Aorta (tissue), 5 donors: ENCODE measurements at places on chromosomes 16 and 17. TPM values are rescaled to one million over a fixed set of nuclear protein-coding genes. Genes with fewer than 3 reads are reported as not detected.

DNA sequence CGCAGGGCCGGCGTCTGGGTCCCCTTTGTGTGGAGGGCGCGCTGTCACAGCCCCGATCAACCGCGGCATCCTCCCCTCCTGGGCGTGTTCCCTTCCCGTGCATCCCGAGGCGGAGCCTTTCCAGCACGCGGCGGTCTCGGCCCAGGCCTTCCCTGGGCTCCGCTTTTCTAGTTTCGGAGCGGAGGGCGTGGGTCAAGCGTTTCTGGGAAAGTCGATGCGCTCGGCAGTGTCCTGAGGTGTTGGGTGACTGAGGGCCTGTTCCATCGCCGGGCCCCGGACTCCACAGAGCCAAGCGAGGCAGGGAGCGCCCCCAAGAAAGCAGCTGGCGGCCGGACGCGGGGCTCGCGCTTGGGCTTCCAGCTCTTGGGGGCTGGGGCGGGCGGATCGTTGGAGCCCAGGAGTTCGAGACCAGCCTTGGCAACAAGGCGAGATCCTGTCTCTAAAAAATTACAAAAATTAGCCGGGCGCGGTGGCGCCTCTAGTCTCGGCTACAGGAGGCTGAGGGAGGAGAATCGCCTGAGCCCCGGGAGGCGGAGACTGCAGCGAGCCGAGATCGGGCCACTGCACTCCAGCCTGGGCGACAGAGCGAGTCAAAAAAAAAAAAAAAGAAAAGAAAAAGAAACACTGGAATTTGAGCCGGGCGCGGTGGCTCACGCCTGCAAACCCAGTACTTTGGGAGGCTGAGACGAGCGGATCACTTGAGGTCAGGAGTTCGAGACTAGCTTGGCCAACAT lies 806 bp downstream of the IFT140 start:
- peaks cover 2% of the 10 kb centered on the region for H3K4me1 ChIP-seq
- no peak for DNase-seq
- no peaks in the 10 kb centered on the region for H3K36me3 ChIP-seq
- H3K27ac ChIP-seq, result no peak overlapping the region
- H3K4me3 ChIP-seq, result no peak overlapping the region
- H3K27me3 ChIP-seq, result no peaks in the 10 kb centered on the region

DNA sequence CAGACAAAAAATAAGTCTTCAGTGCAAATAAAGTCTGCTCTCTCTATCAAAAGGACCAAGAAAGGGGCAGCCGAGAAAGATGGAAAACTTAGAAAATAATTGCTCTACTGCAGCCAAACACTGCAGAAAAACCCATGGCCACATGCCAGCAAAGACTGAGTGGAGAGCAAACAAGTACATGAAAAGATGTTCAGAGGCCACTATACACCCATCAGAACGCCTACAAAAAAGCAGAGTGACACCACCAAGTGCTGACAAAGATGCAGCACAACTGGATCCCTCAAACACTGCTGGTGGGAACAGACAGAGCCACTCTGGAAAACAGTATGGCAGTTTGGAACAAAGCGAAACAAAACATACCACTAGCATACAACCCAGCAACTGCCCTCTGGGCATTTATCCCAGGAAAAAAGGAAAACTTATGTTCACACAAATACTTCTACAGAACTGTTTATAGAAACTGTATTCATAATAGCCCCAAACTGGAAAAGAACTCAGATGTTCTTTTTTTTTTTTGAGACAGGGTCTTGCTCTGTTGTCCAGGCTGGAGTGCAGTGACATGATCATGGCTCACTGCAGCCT lies 36.7 kb downstream of the KIAA0753 start:
- peak; percentile 54 for DNase-seq
- no peaks in the 10 kb centered on the region for H3K4me1 ChIP-seq
- no peaks in the 10 kb centered on the region for H3K27me3 ChIP-seq
- no peak overlapping the region for H3K27ac ChIP-seq
- H3K36me3 ChIP-seq, result peaks cover 6% of the 10 kb centered on the region

DNA sequence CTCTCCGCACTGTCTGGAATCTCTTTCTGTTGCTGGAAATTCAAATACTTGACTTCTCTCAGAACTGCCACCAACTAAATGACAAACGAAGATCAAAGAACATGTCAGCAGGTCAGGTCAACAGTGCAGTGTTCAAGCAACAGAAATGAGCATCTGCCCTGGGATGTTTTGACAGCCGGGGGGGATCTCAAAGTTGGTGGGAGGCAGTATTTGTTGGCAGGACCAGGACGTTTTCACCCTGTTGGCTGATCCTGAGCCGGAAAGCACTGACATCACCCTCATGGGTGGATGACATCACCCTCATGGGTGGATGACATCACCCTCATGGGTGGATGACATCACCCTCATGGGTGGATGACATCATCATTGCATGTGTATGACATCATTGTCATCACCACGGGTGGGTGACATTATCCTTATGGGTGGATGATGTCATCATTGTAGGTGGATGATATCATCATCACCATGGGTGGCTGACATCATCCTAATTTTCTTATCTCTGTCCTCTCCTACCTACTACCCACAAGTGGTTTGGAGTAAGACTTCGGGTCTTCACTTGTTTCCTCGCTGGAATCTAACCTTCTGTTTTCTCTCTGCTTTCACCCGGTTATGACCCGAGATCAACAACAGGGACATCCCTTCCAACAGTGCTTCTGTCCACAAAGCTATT lies 18.9 kb downstream of the DNAH17 start:
- no peaks in the 10 kb centered on the region for H3K4me1 ChIP-seq
- no peaks in the 10 kb centered on the region for H3K36me3 ChIP-seq
- H3K4me3 ChIP-seq, result no peak overlapping the region
- no peak overlapping the region for H3K27ac ChIP-seq
- DNase-seq, result no peak

DNA sequence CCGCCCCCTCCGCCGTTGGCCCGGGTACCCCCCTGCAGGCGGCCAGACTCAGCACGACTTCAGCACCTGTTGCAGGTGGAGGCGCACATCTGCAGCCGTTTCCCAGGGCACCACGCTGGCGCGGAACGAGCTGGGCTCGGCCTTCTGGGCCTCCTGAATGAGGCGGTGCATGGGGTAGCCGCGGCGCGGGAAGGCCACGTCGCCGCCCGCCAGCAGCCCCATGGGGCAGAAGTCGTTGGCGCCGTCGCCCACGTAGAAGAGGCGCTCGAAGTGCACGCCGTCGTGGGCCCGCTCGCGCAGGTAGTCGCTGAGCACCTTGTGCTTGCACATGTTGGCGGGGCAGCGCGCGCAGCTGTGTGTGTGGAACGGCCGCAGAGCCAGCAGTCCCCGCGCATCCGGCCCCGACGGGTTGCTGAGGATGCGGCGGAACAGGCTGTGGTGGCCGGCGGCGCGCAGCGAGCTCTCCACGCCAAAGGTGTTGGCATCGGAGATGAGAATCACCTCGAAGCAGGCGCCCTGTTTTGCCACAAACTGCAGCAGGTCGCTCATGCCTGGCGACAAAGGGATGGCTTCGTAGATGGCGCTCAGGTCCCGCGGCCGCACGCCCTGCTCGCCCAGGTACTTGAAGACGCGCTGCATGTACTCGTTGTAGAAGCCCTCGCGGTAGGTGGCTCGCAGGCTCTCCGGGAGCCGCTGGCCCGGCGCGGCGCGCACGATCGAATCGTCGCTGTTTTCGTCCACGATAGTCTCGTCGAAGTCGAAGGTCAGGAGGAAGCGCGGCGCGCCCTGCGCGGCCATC lies 6.2 kb downstream of the PHOSPHO1 start:
- no peaks in the 10 kb centered on the region for H3K36me3 ChIP-seq
- H3K27me3 ChIP-seq, result no peaks in the 10 kb centered on the region
- DNase-seq, result no peak
- no peaks in the 10 kb centered on the region for H3K4me1 ChIP-seq
- no peak overlapping the region for H3K4me3 ChIP-seq

DNA sequence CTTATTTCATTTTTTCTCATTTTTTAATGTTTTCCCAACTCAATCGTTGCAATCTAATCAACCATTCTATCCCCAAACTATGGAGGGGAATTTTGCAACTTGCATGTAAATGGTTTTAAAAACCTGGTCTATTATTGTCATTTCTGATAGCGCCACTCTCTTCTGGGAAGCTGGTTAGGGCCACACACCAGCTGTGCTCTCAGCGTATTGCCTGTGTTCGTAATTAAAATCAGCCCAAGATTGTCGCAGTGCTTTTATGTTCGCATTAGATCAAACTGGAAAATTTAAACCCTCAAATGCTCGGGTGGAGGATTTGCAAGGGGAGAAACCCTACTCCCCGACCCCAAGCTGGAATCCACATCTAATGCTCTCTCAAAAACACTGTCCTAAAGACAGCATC lies 123.5 kb upstream of the CACNG5 start:
- no peak for DNase-seq
- no peaks in the 10 kb centered on the region for H3K36me3 ChIP-seq
- H3K27ac ChIP-seq, result no peak overlapping the region
- no peak overlapping the region for H3K4me3 ChIP-seq
- H3K4me1 ChIP-seq, result no peaks in the 10 kb centered on the region

GRCh38 chr17:77796176-77796860 lies 162.2 kb upstream of the TNRC6C start:
- peak overlapping the region; percentile 92 for H3K27ac ChIP-seq
- no peaks in the 10 kb centered on the region for H3K27me3 ChIP-seq
- DNase-seq, result peak; percentile 94
- H3K4me1 ChIP-seq, result no peaks in the 10 kb centered on the region

DNA sequence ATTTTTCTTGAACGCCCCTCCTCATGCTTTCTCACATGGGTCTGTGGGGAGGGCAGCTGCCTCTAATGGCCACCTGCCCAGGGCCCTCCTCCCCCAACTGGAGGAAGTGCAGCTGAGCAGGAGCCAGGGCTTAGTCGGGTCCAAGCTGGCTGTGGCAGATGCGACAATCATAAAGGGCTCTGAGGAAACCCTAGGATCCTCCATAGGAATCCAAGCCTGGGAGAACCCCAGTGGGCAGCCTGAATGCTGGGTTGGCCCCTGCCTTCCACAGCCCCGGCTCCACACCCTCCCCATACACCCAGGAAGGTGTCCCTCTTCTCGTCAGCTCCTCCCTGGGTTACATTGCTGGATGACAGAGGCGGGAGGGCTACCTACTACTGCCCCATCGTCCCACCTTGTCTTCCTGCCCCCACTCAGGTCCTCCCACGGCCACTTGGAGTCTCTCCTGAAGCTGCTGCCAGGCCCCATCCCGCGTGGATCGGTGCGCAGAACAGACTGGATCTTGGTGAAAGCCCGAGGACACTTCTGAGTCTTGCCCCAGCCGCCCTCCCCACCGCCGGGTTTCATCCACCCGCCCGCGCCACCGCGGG lies 15.6 kb upstream of the CBFB start:
- H3K27ac ChIP-seq, result no peak overlapping the region
- H3K4me3 ChIP-seq, result peak overlapping the region; percentile 27
- no peaks in the 10 kb centered on the region for H3K27me3 ChIP-seq
- no peaks in the 10 kb centered on the region for H3K36me3 ChIP-seq
- no peak for DNase-seq
- no peaks in the 10 kb centered on the region for H3K4me1 ChIP-seq

GRCh38 chr17:55654022-55654421 lies 68.6 kb downstream of the TMEM100 start:
- H3K27ac ChIP-seq, result no peak overlapping the region
- no peaks in the 10 kb centered on the region for H3K36me3 ChIP-seq
- no peak overlapping the region for H3K4me3 ChIP-seq
- no peaks in the 10 kb centered on the region for H3K27me3 ChIP-seq
- no peak for DNase-seq

GRCh38 chr17:50146927-50147665 lies 3.4 kb downstream of the PPP1R9B start:
- H3K4me3 ChIP-seq, result no peak overlapping the region
- no peak for DNase-seq
- no peaks in the 10 kb centered on the region for H3K36me3 ChIP-seq
- peaks cover 3% of the 10 kb centered on the region for H3K4me1 ChIP-seq
- no peaks in the 10 kb centered on the region for H3K27me3 ChIP-seq

GRCh38 chr16:46853713-46854443 lies 22.9 kb upstream of the C16orf87 start:
- no peaks in the 10 kb centered on the region for H3K4me1 ChIP-seq
- H3K27me3 ChIP-seq, result no peaks in the 10 kb centered on the region
- no peak overlapping the region for H3K27ac ChIP-seq
- H3K4me3 ChIP-seq, result no peak overlapping the region

DNA sequence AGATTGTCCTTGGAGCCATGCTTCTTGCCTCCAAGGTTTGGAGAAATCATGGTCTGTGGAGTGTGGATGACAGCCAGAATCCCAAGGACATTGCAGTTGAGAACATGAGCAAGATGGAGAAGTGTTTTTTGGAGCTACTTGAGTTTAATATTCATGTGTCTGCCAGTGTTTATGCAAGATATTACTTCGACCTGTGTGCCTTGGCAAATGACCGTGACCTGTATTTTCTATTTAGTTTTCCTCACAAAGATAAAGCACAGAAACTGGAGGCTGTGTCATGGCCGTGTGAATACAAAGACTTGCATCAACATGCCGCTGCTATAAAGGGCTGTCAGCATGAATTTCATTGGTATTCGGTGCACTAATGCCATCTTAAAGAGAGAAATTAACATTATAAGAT lies 9.0 kb downstream of the GGA2 start:
- no peaks in the 10 kb centered on the region for H3K27me3 ChIP-seq
- no peak overlapping the region for H3K4me3 ChIP-seq
- DNase-seq, result no peak
- H3K36me3 ChIP-seq, result no peaks in the 10 kb centered on the region
- H3K27ac ChIP-seq, result no peak overlapping the region

- H3K4me3 ChIP-seq, result no peak overlapping the region
- H3K27me3 ChIP-seq, result no peaks in the 10 kb centered on the region
- H3K27ac ChIP-seq, result no peak overlapping the region
- H3K4me1 ChIP-seq, result no peaks in the 10 kb centered on the region
These were observed 219.5 kb downstream of the MSI2 start for GRCh38 chr17:57475796-57476195.

DNA sequence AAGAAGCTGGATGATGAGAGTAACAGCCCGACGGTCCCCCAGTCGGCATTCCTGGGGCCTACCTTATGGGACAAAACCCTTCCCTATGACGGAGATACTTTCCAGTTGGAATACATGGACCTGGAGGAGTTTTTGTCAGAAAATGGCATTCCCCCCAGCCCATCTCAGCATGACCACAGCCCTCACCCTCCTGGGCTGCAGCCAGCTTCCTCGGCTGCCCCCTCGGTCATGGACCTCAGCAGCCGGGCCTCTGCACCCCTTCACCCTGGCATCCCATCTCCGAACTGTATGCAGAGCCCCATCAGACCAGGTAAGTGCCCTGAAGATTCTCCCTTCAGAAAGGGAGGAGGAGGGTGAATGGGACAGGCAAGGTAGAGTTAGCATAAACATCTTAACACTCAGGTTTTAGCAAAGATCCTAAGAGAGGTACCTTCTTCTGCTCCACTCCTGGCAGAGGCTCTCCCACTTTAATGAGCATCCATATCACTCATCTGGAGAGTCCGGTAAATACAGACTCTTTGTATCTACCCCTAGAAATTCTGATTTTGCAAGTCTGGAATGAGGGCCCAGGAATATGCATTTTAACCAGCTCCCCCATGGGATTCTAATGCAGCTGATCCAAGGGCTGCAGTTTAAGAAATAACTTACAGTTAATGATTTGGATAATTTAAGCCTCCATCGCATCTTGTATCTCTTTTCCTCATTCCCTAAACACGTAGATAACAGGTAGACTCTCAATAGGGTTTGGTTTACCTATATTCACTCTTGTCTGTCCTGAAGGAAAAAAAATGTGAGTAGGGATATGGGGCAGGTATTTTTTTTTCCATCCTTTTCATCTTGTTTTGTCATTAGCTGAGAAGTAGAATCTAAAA lies 3.3 kb downstream of the HLF start:
- no peaks in the 10 kb centered on the region for H3K27me3 ChIP-seq
- peaks cover 4% of the 10 kb centered on the region for H3K4me1 ChIP-seq
- H3K4me3 ChIP-seq, result no peak overlapping the region
- peak overlapping the region; percentile 73 for H3K27ac ChIP-seq
- H3K36me3 ChIP-seq, result no peaks in the 10 kb centered on the region

OGFOD3 gene
- total RNA-seq, result 17.5 TPM

TMEM235 gene
- total RNA-seq, result not detected

CFAP20 gene
- 17.9 TPM for total RNA-seq

KRT27 gene
- not detected for total RNA-seq

CSH2 gene
- not detected for total RNA-seq
